Activated naive CD4-positive, alpha-beta T cell treated with anti-CD3 and anti-CD28 coated beads, Interleukin-2, amount 50 U/mL, for 16 hours (primary cell): ENCODE measurements at places on chromosomes 6 and 20.

DNA sequence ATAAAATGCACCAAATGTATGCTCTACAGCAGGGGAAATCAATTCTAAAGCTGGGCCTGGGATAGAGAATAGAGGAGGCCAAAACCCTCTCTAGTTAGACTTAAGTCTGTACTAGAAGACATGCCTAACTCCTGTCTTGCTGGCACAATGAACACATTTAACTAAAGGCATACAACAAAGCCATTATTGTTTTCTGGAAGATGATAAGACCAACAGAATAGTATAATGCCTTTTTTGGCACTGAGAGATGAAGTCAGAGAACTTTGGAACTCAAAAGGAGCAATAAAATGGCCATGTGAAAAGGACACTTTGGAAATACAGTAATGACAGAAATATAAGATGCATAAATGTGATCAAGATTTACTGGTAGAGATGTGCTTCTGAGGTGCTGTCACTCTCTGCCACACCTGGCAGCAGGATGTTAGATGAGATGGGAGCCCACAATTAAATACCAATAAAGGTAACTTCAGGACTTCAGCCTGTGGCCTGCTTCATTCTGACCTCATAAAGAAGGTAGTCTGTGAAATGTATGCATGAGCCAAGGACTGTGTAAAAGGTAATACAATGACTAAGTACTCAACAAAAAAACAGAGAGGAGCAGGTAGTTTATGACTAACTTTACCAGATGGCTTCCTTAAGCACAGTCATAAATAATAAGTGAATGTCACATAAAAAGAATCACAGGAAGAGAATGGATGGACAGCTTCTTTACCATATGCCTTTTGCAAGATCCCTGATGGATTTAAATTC, 333.4 kb downstream of the BCKDHB start:
- DNase-seq: no peak

DNA sequence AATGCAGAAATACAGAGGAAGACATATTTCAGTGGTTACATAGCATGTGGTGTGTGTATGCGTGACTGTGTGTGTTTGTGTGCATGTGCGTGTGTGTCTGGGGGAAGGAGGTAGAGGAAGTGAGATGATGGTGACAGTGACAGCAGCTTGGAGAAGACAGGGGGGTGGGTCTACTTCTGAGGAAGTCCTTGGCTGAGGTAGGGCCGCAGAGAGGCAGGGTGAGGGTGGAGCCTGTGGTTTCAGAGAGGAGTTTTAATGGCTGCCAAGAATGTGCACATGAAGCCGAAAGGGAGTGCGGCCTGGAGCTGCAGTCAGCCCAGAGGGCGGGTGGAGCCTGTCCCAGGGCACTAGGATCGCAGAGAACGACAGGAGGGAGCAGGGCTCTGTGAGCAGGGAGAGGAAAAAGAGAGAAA, 22.7 kb upstream of the RNF24 start:
- peak; percentile 74 for DNase-seq

DNA sequence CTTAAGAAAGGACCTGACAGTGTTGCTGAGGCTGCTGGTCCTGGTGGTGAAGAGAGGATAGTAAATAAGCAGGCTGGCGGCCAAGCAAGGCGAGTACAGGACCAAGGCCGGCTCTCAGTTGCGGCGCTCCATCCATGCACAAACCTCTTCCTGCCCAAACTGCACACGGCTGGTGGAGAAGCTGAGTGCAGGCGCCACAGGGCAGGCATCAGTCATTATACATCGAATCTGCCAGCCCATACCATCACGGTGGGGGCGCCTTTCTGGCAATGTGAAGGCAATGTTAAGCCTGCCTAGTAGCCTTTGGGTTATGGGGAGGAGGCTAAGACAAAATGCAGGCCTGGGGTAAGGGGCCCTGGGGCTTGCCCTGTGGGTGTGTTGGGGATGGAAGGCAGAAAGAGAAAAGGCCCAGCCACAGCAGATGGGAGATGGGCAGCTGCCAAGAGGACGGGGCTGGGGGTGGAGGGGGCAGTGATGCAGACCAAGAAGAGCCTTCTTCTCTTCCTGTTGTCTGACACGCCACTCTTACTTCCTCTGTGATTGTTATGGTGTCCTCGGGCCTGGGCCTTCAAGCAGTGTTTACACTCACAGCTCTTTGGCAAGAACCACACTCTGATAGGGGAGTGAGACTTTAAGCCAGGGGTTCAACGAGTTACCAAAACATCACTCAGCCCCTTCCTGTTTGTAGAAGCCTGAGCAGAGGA, 20.3 kb upstream of the KCNK16 start:
- DNase-seq: no peak

GRCh38 chr6:100228834-100229441, 234.9 kb upstream of the MCHR2 start:
- peak; percentile 7 for DNase-seq

GRCh38 chr6:14412026-14412425, 294.5 kb downstream of the CD83 start:
- no peak for DNase-seq

DNA sequence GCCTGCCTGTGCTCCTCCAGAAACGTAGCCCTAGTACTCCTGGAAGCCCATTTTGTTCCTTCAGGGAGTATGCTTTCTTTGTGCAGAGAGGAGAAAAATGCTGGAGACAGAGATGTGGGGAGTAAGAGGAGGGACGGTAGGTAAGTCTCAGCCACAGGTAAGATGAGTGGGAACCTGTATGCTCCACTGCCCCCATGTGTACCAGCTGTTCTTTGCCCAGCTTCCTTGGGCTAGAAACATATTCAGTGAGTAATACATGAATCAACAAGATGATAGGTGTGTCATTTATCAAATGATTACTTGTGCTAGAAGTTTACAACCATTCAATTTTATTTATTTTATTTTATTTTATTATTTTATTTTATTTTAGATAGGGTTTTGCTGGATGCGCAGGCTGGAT, 13.6 kb upstream of the CEP85L start:
- peak; percentile 21 for DNase-seq

DNA sequence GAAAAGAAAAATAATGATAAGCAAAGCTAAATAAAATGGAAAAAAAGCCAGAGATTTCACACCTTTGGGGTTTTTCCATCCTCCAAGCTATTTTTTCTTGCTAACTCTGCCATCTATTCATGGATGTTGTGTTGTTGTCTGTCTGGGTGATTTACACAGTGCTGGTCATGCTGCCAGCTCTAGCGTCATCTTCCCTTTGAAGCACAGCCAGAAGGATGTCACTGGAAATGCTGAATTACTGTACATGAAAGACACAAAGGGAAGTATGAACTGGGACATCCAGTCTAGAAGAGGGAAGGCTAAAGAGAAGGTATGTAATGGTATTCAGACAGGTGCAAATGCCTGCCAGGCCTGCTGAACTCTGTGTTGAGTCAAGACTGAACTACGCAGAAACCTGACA, 241.9 kb upstream of the STXBP5 start:
- DNase-seq: no peak
